ENCODE measurements at places on chromosomes 7 and 10. TPM values are rescaled to one million over a fixed set of nuclear protein-coding genes. Genes with fewer than 3 reads are reported as not detected.

Gene PITX3
- total RNA-seq: 0.81 TPM

DNA sequence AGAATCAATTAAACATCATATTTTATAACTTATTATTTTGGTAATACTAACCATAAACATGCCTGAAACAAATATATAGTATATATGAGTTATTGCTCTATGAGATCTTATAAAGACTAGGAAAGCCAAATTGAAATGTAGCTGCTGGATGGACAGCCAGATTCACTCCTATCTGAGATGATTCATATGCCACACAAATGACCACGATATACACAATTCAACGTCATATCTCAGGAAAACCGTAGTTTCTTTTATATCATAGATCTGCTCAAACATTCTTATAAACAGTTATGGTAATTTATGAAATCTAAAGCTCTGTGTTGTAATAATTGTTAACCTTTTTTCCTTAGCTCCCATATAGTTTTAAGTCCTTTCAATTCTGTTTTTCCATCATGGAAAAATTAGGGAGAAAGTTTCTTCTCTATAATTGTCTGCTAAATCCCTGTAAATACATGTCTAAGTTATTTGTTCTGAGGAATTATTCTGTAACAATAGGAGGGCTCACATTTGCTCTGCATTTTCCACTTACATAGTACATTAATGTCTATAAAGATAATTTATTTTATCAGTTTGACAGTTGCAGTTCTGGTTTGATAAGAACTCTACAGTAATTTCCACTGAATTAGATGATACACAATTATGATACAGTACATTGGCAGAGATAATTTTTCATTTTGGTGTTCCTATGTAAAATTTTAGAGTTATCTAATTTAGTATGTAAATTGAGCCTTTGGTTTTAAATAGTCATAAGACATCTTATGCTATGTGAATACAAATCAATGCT lies 42.7 kb downstream of the GNAT3 start:
- DNase-seq: no peak

DNA sequence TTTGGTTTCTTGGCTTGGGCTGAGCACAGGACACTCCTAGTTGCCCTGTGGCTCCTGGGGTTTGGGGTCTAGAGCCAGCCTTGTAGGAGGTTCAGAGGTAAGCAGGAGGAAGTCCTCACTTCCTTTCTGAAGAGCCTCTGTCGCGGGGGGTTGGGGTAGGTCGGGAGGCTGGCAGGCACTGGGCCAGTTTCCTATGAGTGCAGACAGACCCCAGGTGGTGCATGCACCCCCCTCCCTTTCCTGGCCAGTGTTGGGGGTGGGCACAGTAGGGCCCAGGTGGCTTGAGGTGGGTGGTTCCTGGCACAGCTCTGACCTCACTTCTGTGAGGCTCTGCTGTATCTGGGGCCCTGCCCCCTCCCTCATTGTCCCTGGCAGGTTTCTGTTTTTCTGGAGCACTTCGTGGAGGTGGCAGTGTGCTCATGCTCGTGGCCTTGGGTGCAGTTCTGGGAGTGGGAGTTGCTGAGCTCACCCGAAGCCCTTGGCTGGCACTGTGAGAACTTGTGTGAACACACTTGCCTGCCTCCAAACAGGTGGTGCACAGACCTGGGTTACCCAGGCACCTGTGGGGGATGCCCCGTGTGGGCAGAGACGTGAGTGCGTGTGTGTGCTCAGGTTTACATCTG lies 1.8 kb downstream of the PALD1 start:
- peak; percentile 65 for DNase-seq

DNA sequence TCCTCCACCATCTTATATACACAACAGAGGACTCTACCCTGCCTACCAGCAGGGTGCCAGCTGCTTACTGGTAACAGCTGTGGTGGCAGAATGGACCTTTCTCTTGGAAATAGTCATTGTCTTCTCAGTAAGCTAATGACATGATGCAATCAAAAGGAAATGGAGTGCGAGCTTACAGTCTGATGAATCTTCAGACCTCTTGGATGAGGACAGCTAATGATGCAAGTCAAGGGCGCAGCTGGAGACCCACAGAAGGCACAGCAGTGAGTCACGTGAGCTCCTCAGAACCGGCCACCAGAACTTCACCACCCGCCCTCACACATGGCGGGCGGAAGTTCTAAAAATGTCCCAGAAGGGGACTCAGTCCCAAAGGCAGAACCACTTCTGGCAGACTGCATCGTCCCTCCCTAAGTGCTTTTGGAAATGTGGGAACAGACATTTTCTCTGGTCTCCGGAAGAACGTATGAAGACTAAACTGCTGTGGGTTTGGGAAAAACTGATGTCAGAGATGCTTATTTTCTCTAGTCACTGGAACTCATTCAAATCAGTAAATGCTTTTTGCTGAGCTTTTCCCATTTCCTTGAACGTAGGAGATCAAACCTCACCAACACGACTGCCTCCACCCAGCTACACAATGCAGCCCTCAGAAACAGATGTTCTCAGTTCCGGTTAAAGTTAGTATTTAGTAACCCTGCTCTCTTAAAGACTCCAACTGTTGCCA lies 96.4 kb downstream of the FAS start:
- peak; percentile 53 for DNase-seq

Gene GIMAP8
- total RNA-seq: 9.6 TPM

DNA sequence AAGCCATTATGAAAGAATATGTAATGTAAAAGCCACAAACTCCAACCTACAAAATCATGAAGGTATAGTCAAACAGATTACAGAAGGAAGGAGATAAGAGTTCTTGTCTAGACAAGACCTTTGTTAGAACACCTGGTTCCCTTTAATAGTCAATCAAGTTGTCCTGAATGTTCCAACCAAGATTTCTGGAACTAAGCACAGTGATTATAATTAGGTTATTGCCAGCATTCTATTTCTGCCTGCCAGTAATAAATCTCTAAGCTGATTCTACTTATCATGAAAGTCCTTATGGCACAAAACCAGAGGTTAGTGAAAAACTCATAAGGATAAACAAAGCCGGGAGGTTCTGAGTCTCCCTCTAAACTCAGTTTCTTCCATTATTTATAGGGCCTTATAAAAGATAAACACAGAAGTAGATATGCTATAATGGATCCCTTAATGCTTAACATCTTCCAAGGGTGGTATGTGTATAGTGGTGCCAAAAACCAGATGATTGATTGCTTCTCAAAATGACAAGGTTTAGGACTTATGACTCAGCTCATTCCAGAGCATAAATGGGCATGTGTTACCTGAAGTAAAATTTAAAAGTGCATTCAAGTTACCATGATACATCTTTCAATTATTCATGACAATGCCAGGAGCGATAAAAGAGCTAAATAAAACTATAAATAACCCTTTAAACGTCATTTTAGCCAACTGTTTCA lies 237.2 kb downstream of the CSTF2T start:
- no peak for DNase-seq

DNA sequence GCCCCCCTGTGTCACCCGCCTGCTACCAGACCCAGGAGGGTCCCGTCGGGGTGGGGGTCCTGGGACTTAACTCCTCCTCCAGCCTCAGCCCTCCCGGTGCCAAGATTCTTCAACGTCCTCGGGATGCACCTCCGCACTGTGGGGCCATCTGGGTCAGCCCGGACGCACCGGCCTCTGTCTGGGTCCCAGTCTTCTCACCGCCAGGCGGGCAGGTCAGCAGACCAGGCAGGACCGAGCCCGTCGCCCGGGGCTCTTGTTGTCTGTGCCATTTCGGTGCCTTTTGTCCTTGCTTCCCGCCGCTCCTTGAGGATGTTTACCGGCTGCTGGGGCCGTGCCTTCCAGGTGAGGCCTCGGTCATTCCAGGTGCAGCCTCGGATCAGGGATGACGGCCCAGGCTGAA lies 32.1 kb upstream of the PSMG3 start:
- DNase-seq: no peak

- no peak for DNase-seq
Measured at GRCh38 chr10:22086730-22087401, 83.3 kb upstream of the DNAJC1 start.

All from activated CD4-positive, alpha-beta T cell treated with anti-CD3 and anti-CD28 coated beads for 36 hours (primary cell).